Aorta (tissue), 5 donors: ENCODE measurements at places on chromosomes 16 and 17.

GRCh38 chr17:12040478-12040877, 19.8 kb downstream of the MAP2K4 start:
- no peak for DNase-seq

DNA sequence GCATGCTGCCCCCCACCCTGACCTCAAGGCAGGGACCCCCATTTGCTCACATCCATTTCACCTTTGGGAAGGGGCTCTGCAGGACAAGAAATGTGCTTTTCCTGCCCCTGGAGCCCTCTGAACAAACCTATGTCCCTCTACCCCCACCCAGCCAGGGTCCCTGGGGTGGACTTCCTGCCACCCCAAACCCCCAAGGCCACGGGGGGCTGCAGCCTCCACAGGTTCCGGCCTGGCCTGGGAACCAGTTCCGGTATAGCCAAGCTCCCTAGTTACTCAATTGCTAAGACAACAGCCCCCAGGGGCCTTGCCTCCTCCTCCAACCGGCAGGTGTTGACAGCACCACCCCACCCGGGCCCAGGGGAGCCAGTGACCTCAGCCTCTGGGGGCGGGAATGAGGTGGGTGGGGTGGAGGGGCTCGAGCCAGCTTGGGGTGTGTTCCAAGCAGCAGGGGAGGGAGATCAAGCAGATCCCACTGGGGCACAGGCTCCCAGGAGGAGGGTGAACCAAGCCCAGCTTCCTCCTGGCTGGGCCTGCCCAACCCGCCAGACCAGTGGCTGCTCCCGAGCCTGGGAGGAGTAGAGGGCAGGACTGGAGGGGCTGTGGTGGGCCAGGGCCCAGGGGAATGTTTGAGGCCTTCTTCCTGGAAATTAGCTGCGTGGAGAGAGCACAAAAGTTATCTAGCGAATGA, 6.6 kb downstream of the PNMT start:
- DNase-seq, result peak; percentile 85

DNA sequence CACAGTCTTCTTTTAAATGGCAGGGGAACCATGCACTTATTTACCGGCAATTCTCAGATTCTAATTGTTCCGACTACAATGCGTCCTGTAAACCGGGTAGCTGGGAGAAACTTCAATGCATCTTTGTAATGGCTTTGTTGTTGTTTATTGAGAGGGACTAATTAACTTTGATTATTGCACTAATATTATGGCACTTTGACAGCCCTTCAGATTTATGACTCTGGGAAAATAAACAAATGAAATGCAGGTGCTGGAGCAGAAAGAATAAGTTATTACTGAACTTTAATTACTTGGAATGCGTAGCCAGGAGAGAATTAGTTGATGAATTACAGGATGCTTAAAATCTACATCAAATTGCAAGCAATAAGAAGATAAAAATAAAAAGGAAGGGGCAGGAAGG, 77.0 kb downstream of the WWOX start:
- DNase-seq, result no peak

DNA sequence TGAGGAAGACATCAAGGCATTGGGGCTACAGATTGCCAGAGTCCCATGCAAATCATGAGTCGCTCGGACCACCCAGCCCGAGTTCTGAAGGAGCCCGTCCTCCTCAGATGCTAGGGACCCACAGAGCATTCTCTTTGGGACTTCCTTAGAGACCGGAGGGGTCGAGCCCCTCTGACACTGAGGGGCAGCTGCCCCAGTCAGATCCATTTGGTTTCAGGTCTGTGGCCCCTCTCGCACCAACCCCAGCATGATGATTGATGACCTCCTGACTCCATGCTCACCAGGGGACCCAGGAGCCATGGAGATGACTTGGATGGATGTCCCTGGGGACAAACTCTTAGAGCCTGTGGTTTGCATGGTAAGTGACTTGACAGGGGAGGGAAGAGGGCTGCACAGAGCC, 8.0 kb downstream of the PDF start:
- DNase-seq, result no peak

GRCh38 chr17:1462164-1463112, 6.4 kb upstream of the CRK start:
- no peak for DNase-seq

- no peak for DNase-seq
Observed at GRCh38 chr17:37527249-37527851, 37.7 kb downstream of the DUSP14 start.

DNA sequence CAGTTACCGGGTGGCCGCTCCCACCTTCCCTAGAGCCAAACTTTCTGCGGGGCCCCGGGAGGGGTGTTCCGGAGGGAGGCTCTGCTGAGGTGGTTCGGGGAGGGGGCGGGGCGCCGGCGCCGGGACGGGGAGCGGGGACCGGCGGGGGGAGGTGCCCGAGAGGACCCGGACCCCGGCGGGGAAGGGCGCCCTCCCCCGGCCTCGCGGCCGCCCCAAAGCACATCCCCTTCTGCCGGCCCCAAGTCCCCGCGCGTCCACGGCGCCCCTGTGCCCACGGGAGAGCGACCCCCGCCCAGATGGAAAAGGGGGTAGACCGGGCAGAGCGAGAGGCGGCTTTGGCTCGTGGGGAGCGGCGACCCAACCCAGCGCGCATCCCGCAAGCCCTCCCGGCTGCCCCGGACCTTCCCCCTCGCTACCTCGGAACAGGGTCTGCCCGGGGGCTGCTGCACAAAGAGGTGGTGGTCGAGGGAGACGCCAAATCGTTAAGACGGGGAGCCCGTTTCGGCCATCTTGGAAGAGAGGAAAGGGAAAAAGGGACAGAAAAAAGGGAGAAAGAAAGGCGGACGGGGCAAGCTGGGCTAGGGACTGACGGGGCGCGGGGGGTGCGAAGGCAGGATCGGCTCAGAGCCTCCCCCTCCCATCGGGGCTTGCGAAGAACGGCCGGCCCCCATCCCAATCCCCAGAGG, 530 bp downstream of the PCGF2 start:
- DNase-seq, result peak; percentile 60

- peak; percentile 98 for DNase-seq
Observed at GRCh38 chr17:38748149-38748891, at the start of gene PCGF2. PCGF2 (minus strand) TSS chr17:38748336; CDS start chr17:38740402, 7,934 bp downstream.

DNA sequence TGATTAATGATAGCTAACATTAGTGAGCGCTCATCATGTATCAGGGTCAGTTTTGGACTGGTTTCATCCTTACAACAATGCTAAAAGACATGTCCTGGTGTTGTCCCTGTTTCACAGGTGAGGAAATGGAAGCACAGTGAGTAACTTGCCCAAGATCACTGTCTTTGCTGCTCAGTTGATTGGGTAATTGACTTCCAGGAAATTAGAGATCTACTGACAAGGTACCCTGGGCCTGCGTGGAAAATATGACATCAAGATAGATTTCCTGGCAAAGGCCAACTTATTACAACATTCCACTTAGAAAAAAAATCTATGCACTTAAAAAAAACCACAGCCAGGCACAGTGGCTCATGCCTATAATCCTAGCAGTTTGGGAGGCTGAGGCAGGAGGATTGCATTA, 96.3 kb downstream of the CYLD start:
- DNase-seq, result no peak

GRCh38 chr17:40419559-40420331, 2.0 kb upstream of the TOP2A start:
- no peak for DNase-seq

- DNase-seq, result no peak
Observed at GRCh38 chr16:7246578-7246977, 86.1 kb upstream of the RBFOX1 start.

DNA sequence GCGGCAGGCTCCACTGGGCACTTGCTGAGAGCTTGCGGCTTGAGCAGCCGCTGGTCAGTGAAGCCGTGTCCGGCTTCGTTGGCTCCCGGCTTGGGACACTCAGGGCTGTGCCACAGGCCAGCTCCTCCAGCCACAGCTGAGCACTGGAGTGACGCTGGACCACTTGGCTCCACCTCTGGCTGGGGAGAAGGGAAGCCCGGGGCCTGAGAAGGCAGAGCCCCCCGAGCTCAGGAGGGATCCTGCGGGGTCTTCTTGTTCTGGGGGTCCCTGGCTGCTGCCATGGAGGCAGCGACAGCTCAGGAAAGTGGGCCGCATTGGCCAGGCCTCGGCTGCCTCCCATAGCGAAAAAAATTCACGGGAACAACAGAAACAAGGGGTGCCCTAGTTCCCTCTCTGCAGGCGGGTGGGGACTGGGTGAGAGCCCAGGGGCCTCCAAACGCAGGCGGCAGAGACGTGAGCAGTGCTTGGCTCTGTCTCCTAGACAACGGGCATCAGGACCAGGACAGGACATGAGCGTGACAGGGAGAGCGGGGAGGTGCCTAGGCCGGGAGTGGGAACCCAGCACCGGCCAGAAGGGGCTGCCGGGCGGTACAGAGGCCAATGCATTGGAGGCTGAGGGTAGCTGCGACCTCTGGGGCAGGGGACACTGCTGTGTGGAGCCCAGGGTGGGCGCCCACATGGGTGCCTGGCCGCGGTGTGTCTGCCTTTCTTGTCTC, 37.7 kb downstream of the SLC7A5 start:
- no peak for DNase-seq

GRCh38 chr17:7445619-7445968, 733 bp downstream of the CHRNB1 start:
- no peak for DNase-seq

GRCh38 chr16:89909777-89910716, 8.6 kb upstream of the MC1R start:
- peak; percentile 91 for DNase-seq

DNA sequence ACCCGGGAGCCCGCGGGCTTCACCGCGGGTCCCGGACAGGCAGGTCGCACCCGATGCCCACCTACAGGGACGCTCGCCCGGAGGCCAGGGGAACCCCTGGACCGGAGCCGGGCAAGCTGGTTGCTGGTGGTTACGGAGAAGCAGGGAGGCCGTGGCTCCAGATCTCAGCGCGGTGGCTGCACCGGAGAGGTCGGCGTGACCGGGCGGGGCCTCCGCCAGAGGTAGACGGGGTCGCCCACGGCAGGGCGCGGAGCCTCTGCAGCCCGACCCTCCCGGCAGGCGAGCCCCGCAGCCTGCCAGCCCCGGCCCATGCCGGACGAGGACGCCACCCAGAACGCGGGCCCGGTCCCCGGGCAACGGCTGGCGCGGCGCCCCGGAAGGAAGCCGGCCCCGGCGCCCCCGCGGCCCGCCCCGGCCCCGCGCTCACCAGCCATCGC, 341 bp downstream of the PCYT2 start:
- DNase-seq, result no peak

- DNase-seq, result peak; percentile 68
Observed at GRCh38 chr16:69321080-69321479, 9.3 kb downstream of the PDF start.
